MM.1S (cell line): ENCODE measurements at places on chromosomes 16 and 17.

- no peak for DNase-seq
- H3K27ac ChIP-seq = no peak overlapping the region
- H3K36me3 ChIP-seq = no peaks in the 10 kb centered on the region
- peaks cover 6% of the 10 kb centered on the region for H3K4me1 ChIP-seq
- H3K27me3 ChIP-seq = no peaks in the 10 kb centered on the region
These were observed 296.6 kb upstream of the CDH11 start for GRCh38 chr16:65418435-65418834.

DNA sequence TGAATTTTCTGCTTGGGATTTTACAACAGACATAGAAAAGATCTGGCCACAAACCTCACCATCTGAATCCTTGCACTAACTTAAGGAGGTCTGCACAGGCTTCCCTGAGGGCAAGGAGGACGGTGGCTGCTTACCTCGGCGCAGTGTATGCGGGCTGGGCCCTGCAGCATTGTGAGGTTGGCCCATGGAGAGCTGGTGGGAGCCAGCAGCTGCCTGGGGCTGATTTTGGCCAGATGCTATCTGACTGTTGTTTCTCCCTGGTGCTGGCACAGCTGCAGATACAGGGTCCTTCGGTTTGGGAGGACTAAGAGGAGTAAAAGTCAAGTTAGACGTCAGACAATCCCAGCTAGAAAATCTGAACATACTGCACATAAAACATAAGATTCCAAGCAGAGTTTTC lies 79.8 kb downstream of the ARHGAP17 start:
- H3K36me3 ChIP-seq = no peaks in the 10 kb centered on the region
- no peak for DNase-seq
- no peak overlapping the region for H3K27ac ChIP-seq
- no peaks in the 10 kb centered on the region for H3K27me3 ChIP-seq
- no peaks in the 10 kb centered on the region for H3K4me1 ChIP-seq
- no peak overlapping the region for H3K4me3 ChIP-seq

DNA sequence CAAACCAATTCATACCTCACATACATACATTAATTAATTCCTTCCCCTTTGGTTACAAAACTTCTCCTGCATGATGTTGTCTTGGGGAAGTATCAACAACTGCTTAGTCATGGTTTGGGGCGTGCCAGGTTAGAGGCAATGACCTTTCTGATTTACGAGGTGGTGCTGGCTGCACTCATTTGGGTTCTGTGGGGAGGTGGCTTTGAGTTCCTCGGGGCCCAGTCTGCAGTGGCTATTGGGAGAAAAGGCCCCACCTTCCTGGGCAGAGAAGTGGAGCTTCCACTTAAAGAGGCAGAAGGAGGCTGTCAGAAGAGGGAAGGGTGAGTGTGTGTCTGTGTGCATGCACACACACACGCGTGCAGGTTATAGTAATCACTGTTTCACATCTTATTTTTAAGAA lies 10.2 kb upstream of the ETV4 start:
- peaks cover 58% of the 10 kb centered on the region for H3K27me3 ChIP-seq
- H3K36me3 ChIP-seq = no peaks in the 10 kb centered on the region
- H3K4me3 ChIP-seq = no peak overlapping the region
- H3K4me1 ChIP-seq = no peaks in the 10 kb centered on the region

GRCh38 chr16:49822649-49823370 lies 33.1 kb downstream of the ZNF423 start:
- H3K27me3 ChIP-seq = peaks cover 22% of the 10 kb centered on the region
- H3K4me3 ChIP-seq = no peak overlapping the region
- DNase-seq = no peak
- no peaks in the 10 kb centered on the region for H3K4me1 ChIP-seq
- no peak overlapping the region for H3K27ac ChIP-seq
- H3K36me3 ChIP-seq = no peaks in the 10 kb centered on the region
